ENCODE measurements at places on chromosomes 7 and 10.

DNA sequence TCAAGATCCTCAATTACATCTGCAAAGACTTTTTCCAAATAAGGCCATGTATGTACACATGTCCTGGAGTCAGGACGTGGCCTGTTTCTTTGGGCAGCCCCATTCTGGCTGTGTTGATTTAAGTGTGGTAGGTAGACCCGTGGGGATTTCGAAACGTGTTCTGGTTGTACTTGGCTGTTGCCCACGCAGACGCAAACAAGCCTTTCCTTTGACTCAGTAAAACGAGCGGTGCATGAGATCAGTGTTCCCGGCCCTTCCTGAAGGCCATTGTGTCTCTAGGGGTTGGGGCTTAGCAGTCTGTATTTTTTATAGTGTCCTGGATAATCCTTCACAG, 64.8 kb upstream of the DNAJB6 start:
- DNase-seq, result peak; percentile 93

DNA sequence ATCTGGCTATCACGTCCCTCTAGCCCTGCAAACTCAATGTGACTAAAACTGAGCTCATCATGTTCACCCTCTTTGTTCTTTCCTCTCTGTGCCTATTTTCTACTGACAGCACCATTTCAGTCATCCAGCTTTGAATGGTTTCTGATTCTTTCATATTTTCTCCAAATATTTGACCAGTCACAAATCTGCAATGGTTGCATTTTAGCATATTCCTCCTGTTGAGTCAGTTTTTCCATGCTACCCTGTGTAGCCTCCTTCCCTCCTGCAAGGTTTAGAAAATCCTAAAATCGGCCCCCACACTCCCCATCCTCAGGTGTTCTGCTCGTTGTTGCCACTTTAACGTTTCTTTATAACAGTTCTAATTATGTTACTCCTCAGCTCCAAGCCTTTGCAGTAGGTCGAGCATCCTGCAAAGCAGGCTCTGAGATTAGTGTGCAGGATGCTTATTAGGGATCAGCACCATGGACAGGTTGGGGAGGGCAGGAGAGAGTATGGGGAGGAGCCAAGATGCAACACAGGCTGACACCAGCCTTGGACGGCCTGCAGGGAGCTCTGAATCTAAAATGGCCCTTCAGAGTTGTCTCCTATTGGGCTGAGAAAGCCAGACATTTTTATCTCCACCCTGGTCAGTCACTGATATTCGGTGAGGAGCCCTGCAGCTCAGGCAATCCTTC, 531.0 kb upstream of the COBL start:
- no peak for DNase-seq

- DNase-seq, result no peak
Measured at GRCh38 chr7:48089046-48090003, at the start of gene UPP1. Gene UPP1 (plus strand): TSS chr7:48089265. CDS start chr7:48094784, 5,519 bp downstream.

DNA sequence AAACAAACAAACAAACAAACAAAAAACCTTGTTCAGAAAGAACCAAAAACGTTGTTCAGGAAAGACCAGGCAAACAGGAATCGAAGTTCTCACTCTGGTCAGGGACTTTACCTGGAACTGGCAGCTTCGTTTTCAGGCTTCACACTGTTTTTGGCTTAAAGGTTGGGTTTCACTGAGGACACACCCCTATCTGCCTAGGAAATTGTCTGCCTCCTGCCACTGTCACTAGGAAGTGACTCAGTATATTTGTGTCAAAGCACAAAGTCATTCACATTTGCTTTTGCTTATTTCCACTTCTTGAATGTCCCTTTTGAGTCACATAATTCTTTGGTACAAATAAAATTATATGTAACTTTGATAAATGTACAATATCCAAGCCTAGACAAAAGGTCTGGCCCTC, 37.9 kb downstream of the PNLIPRP3 start:
- DNase-seq, result no peak

- no peak for DNase-seq
Measured at GRCh38 chr7:47572939-47573757, 8.8 kb downstream of the TNS3 start.

DNA sequence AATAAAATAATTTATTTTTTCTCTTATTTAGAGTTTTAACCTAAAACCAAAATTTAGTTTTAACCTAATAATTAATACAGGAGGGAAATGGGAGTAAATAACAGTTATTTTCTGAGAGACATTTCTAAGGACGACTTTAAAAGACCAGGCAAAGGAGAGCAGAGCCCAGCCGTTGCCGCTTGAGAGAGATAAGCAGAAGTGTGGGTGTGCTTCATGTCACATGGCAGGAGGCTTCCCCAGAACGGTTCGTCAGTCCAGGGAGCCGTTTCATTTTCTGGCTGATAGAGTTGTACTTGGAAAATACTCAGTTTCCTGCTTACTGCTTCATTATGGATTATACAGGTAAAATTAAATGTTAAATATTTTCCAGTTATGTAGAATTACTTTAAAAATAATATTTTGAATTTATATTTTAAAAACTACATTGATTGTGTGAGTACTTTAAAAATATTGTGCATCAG, 61.4 kb downstream of the ST7 start:
- no peak for DNase-seq
